ENCODE measurements at places on chromosomes 13 and 19.

GRCh38 chr13:111115965-111116521, 933 bp downstream of the ARHGEF7 start:
- peak overlapping the region; percentile 62 for H3K4me3 ChIP-seq
- H3K36me3 ChIP-seq = peaks cover 4% of the 10 kb centered on the region
- DNase-seq = no peak
- no peak overlapping the region for H3K27ac ChIP-seq

GRCh38 chr13:44404261-44405132, 30.9 kb downstream of the SERP2 start:
- no peaks in the 10 kb centered on the region for H3K4me1 ChIP-seq
- peaks cover 5% of the 10 kb centered on the region for H3K27me3 ChIP-seq
- no peaks in the 10 kb centered on the region for H3K36me3 ChIP-seq

DNA sequence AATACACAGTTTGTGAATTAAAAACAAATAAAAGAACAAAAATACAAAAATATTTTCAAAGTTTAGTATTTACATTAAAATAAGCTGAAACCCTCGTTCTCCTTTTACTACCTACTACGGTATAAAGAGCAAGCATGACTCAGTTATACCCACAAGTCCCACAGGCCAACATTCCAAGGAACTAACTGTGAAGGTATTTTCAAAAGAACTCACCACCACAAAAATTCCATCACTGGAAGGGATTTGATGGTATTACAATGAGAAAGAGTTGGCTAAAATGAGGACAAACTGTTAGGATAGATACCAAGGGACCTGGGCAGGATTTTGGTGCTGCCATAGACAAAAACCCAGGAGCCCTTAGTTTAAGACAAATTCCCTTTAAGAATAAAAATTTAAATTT, 122.7 kb downstream of the TBC1D4 start:
- no peaks in the 10 kb centered on the region for H3K27me3 ChIP-seq
- H3K36me3 ChIP-seq = no peaks in the 10 kb centered on the region
- DNase-seq = no peak
- H3K4me3 ChIP-seq = no peak overlapping the region
- H3K4me1 ChIP-seq = peaks cover 13% of the 10 kb centered on the region

DNA sequence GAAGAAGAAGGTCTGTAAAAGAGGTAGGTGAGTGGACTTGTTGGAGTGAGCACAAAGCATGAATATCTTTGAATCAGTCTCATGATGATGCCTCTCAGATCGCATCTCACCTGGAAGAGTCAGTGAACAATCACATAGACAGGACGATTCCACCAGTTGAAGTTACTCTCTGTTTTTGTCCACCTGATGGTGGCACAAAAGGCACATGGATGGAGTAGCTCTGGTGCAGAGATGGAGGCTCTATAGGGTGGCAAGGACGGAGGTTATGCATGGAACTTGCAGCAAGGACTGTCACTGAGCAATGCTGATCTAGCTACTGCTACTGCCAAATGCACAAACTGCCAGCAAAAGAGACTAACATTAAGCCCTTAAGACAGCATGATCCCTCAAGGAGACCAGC, 10.3 kb upstream of the MYCBP2 start:
- H3K4me1 ChIP-seq = peaks cover 18% of the 10 kb centered on the region
- DNase-seq = no peak
- no peaks in the 10 kb centered on the region for H3K27me3 ChIP-seq
- H3K36me3 ChIP-seq = no peaks in the 10 kb centered on the region
- H3K4me3 ChIP-seq = no peak overlapping the region

DNA sequence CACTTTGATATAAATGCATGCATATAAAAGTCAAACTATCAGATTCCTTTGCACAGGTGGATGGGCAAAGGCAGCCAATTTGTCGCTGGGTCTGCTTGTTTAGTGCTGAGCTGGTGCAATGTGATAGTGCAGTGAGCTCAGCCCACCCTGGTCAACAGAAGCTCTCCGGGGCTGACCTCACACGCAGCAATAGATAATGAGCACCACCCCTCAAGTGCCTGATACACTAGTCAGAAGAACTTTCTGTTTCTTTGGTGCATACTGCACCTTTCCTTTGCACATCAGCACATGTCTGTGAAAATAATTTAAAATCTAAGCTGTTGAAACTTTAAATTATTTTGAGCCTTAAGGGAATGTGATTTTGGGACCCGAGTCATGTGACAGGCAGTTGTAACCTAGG, 20.2 kb downstream of the ATP8A2 start:
- H3K4me3 ChIP-seq = no peak overlapping the region
- H3K36me3 ChIP-seq = no peaks in the 10 kb centered on the region
- peaks cover 18% of the 10 kb centered on the region for H3K27me3 ChIP-seq
- no peak overlapping the region for H3K27ac ChIP-seq
- no peaks in the 10 kb centered on the region for H3K4me1 ChIP-seq

- peaks cover 3% of the 10 kb centered on the region for H3K27me3 ChIP-seq
- no peaks in the 10 kb centered on the region for H3K4me1 ChIP-seq
- no peak for DNase-seq
- no peak overlapping the region for H3K27ac ChIP-seq
- no peak overlapping the region for H3K4me3 ChIP-seq
Measured at GRCh38 chr13:94936633-94937032, 224.3 kb upstream of the SOX21 start.

DNA sequence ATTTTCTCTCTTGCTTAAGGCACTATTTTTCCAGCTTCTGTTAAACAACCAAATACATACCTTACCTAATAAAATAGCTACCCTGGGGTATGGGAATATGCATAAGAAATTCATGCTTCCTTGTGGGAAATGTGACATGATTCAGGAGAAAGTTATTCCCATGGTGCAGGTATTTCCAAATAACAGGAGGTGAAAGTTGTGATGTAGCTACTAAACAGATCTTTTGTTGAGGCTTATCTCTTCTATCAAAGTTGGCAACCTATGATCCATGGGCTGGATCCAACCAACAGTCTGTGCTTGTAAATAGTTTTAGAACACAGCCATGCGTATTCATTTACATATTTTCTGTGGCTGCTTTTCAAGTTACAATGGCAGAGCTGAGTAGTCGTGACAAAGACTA, 177.8 kb upstream of the NBEA start:
- no peak for DNase-seq
- H3K27ac ChIP-seq = no peak overlapping the region
- H3K4me1 ChIP-seq = no peaks in the 10 kb centered on the region
- no peak overlapping the region for H3K4me3 ChIP-seq
- no peaks in the 10 kb centered on the region for H3K36me3 ChIP-seq

DNA sequence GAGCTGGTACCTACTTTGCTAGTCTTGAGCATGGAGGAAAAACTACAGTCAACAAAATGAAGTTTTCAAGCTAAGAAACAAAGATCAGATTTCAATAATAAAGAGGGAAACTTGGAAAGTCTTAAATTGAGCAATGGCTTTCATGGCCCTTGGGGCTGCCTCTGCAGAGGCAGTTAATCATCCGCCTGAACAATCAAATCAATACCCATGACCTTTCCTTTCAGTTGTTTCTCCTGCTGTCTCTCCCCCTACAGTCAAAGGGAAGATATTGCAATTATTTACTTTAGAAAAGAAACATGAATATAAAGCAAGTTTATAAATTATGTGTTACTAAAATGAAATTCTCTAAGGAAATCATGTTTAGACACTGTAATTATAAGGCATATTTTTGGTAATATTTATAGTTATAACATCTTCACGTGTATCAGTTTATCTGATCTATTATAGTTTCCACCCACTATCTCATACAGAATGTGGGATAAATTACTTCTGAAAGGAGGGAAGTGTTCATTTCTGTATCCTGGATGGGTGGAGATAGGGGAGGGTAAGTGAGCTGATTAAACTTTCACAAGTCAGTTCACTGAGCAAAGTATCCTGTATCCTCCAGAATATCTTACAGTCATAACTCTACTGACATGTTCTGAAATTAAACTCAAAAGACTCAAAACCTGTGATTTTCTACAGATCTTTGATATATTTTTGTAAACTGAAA, 72.4 kb upstream of the TSC22D1 start:
- H3K4me1 ChIP-seq = peaks cover 15% of the 10 kb centered on the region
- H3K27ac ChIP-seq = no peak overlapping the region
- no peak for DNase-seq
- no peaks in the 10 kb centered on the region for H3K36me3 ChIP-seq
- no peak overlapping the region for H3K4me3 ChIP-seq
- peaks cover 11% of the 10 kb centered on the region for H3K27me3 ChIP-seq

DNA sequence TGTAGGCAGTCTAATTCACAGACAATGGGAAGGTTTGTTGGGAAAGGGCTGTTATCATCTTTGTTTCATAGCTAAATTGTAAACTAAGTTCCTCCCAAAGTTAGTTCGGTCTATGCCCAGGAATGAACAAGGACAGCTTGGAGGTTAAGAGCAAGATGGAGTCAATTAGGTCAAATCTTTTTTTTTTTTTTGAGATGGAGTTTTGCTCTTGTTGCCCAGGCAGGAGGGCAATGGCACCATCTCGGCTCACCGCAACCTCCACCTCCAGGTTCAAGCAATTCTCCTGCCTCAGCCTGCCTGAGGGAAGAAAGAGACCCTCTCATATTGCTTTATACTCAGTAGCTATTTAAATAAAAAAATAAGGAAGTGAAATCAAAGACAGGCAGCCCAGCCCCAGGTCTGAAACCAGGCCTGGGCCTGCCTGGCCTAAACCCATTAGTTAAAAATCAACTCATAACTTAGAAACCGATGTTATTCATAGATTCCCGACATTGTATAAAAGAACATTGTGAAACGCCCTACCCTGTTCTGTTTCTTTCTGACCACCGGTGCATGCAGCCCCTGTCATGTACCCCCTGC, 297.4 kb upstream of the SGCG start:
- no peak overlapping the region for H3K4me3 ChIP-seq
- H3K27me3 ChIP-seq = no peaks in the 10 kb centered on the region
- H3K36me3 ChIP-seq = no peaks in the 10 kb centered on the region
- no peak for DNase-seq
- H3K27ac ChIP-seq = no peak overlapping the region

DNA sequence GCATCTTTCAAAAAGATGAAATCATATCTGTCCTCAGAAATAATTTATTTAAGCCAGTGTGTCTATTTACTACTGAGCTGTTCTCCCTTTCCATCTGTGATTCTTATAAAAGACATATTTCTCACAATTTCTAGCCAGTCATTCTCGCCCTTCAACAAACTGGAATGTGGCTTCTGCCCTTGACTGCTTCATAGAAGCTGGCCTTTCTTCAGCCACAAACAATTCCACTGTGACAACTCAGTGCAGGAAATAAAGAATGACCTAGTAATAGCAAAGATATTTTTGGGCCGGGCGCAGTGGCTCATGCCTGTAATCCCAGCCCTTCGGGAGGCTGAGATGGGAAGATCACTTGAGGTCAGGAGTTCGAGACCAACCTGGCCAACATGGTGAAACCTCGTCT, 655.5 kb downstream of the PCDH9 start:
- no peak overlapping the region for H3K27ac ChIP-seq
- no peaks in the 10 kb centered on the region for H3K4me1 ChIP-seq
- DNase-seq = no peak
- H3K4me3 ChIP-seq = no peak overlapping the region
- H3K27me3 ChIP-seq = no peaks in the 10 kb centered on the region
- H3K36me3 ChIP-seq = no peaks in the 10 kb centered on the region

- DNase-seq = no peak
- H3K27me3 ChIP-seq = peaks cover 12% of the 10 kb centered on the region
- no peak overlapping the region for H3K4me3 ChIP-seq
- H3K36me3 ChIP-seq = no peaks in the 10 kb centered on the region
- no peak overlapping the region for H3K27ac ChIP-seq
Measured at GRCh38 chr19:41697198-41697855, 9.3 kb upstream of the CEACAM7 start.

DNA sequence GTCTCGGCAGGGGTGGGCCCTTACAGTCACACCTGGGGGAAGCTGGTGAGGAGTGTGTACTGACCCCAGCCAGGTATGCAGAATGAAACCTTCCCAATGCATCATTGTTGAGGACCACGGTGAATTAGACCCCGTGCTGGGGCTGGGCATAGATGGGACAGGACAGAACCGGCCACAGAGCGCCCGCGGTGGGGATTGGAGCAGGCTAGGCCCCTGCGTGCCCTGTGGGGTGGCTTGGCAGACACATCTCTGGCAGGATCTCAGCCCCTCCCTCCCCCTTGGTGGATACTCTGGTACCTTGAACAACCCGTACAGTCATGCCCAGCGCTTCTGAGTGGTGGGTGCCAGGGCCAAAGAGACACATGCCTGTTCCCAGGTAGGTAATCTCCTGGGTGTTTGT, 200.6 kb downstream of the TEX29 start:
- H3K4me1 ChIP-seq = no peaks in the 10 kb centered on the region
- no peaks in the 10 kb centered on the region for H3K36me3 ChIP-seq
- DNase-seq = no peak
- H3K27me3 ChIP-seq = no peaks in the 10 kb centered on the region

- no peak for DNase-seq
- no peak overlapping the region for H3K4me3 ChIP-seq
- peaks cover 10% of the 10 kb centered on the region for H3K4me1 ChIP-seq
- no peaks in the 10 kb centered on the region for H3K36me3 ChIP-seq
- no peaks in the 10 kb centered on the region for H3K27me3 ChIP-seq
Measured at GRCh38 chr19:42628411-42629140, 33.9 kb upstream of the CEACAM8 start.

DNA sequence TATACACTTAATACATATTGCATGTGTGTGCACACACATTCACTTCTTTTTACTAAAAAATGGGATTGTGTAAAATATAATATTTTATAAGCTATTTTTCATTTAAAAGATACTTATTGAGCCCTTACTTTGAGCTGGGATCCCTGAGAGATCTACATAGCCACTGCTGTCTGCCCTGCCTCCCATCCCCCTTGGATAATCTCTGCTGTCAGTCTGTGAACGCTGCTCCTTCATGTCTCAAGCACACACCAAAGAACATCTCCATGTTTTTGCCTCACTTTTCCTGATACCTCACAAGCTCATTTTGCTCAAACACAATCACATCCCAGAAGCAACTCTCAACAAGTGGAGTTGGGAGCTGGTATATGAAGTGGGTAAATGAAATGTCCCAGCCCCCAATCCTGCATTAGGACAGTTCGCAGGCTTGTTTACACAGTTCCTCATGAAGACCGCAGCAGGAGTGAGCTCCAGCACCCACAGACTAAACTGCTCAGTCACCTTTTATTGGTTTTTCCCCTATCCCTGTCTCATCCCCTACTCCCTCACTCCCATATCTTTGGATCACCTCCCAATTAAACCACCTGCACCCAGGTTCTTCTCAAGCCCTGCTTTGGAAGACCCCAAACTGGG, 108.3 kb upstream of the FRY start:
- H3K4me1 ChIP-seq = peaks cover 8% of the 10 kb centered on the region
- H3K27ac ChIP-seq = no peak overlapping the region
- peaks cover 15% of the 10 kb centered on the region for H3K27me3 ChIP-seq
- no peak overlapping the region for H3K4me3 ChIP-seq

GRCh38 chr19:53962887-53963431, at the start of gene CACNG8:
Gene CACNG8, plus strand, starts transcription at chr19:53962937.
- H3K27me3 ChIP-seq = peaks cover 57% of the 10 kb centered on the region
- no peaks in the 10 kb centered on the region for H3K36me3 ChIP-seq
- H3K4me1 ChIP-seq = no peaks in the 10 kb centered on the region
- no peak for DNase-seq
- no peak within 1 kb of the TSS for H3K4me3 ChIP-seq

- no peak overlapping the region for H3K4me3 ChIP-seq
- H3K27ac ChIP-seq = no peak overlapping the region
- DNase-seq = no peak
- H3K27me3 ChIP-seq = no peaks in the 10 kb centered on the region
Measured at GRCh38 chr13:92727118-92727517, 499.5 kb upstream of the GPC6 start.
